ENCODE measurements at places on chromosomes 3 and 15. TPM values are rescaled to one million over a fixed set of nuclear protein-coding genes. Genes with fewer than 3 reads are reported as not detected.

The SPRED1 gene
- 32.9 TPM for total RNA-seq

The MB21D2 gene
- total RNA-seq: 18.0 TPM

The SPTSSB gene
- not detected for total RNA-seq

The INKA1 gene
- total RNA-seq: 1.3 TPM

The EBLN2 gene
- total RNA-seq: 2.1 TPM

The RASGRF1 gene
- not detected for total RNA-seq

The TMEM207 gene
- not detected for total RNA-seq

The CCR8 gene
- not detected for total RNA-seq

The GHSR gene
- total RNA-seq: not detected

The ACAN gene
- not detected for total RNA-seq

The ZKSCAN7 gene
- 4.1 TPM for total RNA-seq

The ARIH1 gene
- 27.8 TPM for total RNA-seq

The DUOXA2 gene
- not detected for total RNA-seq

The OXNAD1 gene
- total RNA-seq: 9.9 TPM

Data from SJSA1 (cell line).